ENCODE measurements at places on chromosomes 6 and 20. TPM values are rescaled to one million over a fixed set of nuclear protein-coding genes. Genes with fewer than 3 reads are reported as not detected.

The LY6G6F gene
- not detected for total RNA-seq

The LGSN gene
- total RNA-seq: under 0.01 TPM

The POLR1C gene
- 27.4 TPM for total RNA-seq

The ZBP1 gene
- total RNA-seq: not detected

The CDH26 gene
- total RNA-seq: 0.50 TPM

The HLA-DQB1 gene
- not detected for total RNA-seq

The SLC52A3 gene
- not detected for total RNA-seq

The SLA2 gene
- total RNA-seq: not detected

The COX7A2 gene
- 91.9 TPM for total RNA-seq

The FNDC1 gene
- total RNA-seq: under 0.01 TPM

The KCNK16 gene
- total RNA-seq: not detected
